ENCODE measurements at places on chromosomes 12 and 14. TPM values are rescaled to one million over a fixed set of nuclear protein-coding genes. Genes with fewer than 3 reads are reported as not detected.

DNA sequence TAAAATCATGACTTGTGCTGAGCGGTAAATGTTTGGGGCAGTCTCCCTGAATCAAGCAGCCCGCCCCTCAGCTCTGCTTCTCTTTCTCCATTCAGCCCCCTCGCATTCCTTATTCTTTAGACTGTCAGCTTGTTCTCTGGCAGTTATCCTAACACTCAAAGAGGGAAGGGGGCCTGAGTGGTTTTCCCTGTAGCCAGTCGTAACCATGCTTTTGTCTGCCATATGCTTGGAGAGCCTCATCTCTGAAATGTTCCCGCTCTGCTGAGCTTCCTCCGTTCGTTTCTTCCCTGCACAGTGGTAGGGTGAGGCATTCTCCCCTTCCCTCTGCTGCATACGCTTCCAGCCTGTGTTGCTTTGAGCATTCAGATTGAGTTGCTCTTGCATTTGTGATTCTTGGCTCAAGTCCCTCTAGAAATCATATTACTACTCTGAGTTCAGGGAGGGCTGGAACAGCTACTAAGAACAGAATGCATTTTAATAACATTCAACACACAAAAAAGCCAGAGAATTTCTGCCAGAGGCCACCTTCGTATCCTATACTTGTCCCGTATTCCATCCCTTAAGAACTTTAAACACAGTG is 119.7 kb downstream of the FBXL14 start:
- peaks cover 40% of the 10 kb centered on the region for H3K4me1 ChIP-seq
- H3K27ac ChIP-seq = peak overlapping the region; percentile 39
- H3K27me3 ChIP-seq = no peaks in the 10 kb centered on the region
- H3K4me3 ChIP-seq = no peak overlapping the region

GRCh38 chr12:127550271-127550670 is 716.7 kb upstream of the TMEM132C start:
- H3K27ac ChIP-seq = no peak overlapping the region
- H3K4me1 ChIP-seq = no peaks in the 10 kb centered on the region
- no peak for DNase-seq
- H3K4me3 ChIP-seq = no peak overlapping the region

SYNJ2BP gene
- 32.4 TPM for total RNA-seq

DNA sequence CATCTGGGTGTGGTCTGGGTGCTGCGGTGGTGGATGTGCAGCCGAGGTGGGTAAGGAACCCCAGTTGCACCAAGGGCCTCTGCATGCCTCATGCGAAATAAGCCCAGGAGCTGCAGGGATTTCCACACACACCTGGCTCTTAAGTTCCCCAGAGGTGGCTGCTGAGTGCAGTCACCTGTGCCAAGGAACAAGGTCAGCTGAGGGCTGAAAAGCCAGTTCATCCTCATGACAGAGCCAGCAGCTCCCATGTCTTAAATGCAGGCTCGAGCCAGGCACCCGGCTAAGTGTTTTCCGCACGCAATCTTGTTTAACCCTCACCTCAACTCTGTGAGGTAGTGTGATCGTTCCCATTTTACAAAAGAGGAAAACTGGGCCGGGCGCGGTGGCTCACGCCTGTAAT is 9.7 kb downstream of the HVCN1 start:
- DNase-seq = no peak
- H3K27ac ChIP-seq = no peak overlapping the region
- H3K4me3 ChIP-seq = no peak overlapping the region
- H3K4me1 ChIP-seq = no peaks in the 10 kb centered on the region

ANG gene
- 24.3 TPM for total RNA-seq

DNA sequence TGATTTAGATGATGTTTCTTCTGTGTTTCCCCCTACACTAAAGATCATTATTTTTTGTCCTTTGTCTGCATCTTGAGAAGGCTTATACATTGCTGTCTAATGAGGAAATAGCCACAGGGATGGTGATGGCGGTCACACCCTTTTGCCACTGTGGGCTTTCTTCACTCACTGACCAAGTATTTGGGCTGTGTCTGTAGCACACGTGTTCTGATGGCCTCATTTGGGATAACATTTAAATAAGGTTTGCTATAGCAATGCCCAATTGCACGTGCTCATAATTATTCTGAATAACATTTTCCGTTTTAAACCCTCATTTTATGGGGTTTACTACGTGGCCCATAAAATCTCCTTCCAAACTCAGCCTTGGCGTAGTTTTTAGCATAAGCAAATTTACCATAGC is 230.3 kb upstream of the PRICKLE1 start:
- no peaks in the 10 kb centered on the region for H3K36me3 ChIP-seq
- no peaks in the 10 kb centered on the region for H3K4me1 ChIP-seq
- no peak overlapping the region for H3K4me3 ChIP-seq

MEG3 gene
- 37.8 TPM for total RNA-seq

SDR9C7 gene
- 0.55 TPM for total RNA-seq

DNA sequence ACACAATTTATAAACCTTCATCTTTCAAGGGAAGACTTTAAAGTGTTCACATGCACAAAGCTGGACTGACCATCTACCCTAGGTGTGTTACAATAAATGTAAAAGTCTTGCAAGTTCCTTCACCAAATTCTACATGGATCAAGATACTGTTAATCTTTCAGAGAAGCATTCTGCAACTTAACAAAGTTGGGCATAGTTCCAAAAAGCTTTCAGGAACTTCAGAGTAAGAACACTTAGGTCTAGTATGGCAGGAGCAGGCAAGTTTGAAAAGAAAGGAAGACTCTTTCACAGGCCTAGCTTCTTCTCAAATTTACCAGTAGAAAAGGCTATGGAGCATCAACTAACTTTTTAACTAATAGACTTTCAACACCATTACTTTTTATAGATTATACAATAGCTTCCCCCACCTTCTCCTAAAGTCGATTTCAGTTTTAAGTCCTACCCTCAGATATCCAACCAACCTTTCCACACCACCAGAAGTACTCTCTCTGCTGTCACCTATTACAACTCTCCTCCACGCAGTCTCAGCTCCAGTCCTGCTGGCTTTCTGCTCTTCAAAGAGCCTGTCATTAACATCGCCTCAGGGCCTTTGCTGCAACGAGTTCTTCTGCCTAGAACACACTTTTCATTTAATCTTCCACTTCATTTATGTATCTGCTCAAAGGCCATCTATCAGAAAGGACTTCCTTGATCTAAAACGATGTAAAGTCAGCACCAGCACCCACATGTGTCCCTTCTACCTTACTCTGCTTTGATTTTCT is 333.9 kb downstream of the CEP128 start:
- no peak for DNase-seq
- H3K27me3 ChIP-seq = no peaks in the 10 kb centered on the region
- no peak overlapping the region for H3K27ac ChIP-seq
- H3K36me3 ChIP-seq = no peaks in the 10 kb centered on the region
- no peaks in the 10 kb centered on the region for H3K4me1 ChIP-seq

DNA sequence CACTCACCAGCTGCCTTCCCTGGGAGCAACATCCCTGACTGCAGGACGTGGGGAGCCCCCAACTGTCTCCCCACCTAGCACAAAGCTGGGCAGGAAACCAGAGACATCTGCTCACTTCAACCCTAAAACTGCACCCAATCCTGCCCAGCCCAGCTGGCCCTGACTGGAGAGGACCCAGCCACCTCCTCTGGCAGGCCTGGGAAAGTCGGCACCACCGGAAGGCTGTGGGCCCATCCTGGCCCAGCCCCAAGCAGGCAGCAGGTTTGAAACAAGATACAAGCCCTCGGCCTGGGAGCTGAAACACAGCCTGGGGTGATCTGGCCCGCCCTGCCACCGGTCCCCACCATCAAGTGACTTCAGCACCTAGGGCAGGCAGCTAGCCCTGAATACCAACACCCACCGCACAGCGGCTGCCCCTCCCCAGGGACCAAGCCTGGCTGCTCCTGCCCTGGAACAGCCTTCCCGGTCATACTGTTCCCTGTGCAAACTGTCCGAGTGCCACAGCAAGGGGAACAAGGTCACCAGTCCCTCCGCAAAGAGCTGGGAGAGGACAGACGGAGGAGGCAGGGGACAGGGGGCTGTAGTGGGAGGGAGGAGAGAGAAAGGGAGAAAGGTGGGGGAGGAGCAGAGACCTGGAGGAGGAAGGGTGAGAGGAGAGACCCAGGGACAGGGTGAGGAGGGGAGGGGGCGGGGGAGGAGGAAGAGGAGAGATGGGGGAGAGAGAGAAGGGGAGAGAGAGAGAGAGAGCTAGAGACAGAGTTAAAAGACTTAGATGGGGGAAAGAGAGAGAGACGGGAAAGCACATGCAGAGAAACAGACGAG is 115.7 kb downstream of the RFLNA start:
- no peak for DNase-seq
- H3K27ac ChIP-seq = peak overlapping the region; percentile 95
- H3K4me1 ChIP-seq = peaks cover 63% of the 10 kb centered on the region
- no peak overlapping the region for H3K4me3 ChIP-seq

DNA sequence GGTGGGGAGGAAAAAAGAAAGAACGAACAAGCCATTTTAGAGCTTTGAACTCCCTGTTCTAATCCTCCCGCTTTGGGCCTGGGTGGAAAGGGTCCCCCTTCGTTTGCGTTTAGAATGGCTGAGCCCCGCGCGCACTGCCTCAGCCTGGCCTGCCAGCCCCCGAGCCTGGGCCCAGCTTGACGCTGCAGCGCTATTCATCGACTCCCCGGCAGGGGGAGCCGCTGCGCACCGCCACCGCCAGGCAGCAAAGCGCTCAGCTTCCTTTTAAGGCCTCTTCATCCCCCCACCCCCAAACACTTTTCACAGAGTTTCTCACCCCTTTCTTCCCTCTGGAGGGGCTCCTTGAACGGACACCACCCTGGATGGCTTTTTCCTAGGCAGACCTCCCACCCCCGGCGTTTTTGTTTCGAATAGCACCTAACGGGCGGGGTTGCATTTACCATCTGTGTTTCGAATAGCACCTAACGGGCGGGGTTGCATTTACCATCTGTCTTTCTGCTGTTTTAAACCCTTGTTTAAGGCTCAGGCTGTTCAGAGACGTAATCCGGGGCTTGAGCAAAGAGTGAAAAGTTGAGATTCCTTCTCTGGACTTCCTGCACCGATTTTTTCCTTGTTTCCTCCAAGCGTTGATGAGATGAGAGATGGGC is 56.4 kb upstream of the PIWIL1 start:
- no peak for DNase-seq
- H3K4me1 ChIP-seq = no peaks in the 10 kb centered on the region
- H3K4me3 ChIP-seq = peak overlapping the region; percentile 7
- H3K36me3 ChIP-seq = no peaks in the 10 kb centered on the region

DNA sequence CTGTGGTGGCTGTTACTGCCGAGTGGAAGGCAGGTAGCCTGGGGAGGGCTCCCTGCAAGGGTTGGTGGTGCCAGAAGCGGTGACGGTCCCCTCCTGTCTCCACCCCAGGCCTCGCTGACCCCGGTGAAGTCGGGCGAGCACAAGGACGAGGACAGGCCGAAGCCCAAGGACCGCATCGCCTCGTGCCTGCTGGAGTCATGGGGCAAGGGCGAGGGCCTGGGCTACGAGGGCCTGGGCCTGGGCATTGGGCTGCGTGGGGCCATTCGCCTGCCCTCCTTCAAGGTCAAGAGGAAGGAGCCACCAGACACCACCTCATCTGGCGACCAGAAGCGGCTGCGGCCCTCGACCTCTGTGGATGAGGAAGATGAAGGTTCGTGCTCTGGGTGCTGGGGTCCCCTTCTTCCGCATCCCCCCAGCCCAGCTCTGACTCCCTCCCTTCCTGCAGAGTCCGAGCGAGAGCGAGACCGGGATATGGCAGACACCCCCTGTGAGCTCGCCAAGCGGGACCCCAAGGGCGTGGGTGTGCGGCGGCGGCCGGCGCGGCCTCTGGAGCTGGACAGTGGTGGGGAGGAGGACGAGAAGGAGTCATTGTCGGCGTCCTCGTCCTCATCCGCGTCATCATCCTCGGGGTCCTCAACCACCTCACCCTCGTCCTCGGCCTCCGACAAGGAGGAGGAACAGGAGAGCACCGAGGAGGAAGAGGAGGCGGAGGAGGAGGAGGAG is 13.3 kb downstream of the SETD1B start:
- no peaks in the 10 kb centered on the region for H3K27me3 ChIP-seq
- DNase-seq = no peak
- H3K4me3 ChIP-seq = no peak overlapping the region
- peaks cover 20% of the 10 kb centered on the region for H3K4me1 ChIP-seq

DNA sequence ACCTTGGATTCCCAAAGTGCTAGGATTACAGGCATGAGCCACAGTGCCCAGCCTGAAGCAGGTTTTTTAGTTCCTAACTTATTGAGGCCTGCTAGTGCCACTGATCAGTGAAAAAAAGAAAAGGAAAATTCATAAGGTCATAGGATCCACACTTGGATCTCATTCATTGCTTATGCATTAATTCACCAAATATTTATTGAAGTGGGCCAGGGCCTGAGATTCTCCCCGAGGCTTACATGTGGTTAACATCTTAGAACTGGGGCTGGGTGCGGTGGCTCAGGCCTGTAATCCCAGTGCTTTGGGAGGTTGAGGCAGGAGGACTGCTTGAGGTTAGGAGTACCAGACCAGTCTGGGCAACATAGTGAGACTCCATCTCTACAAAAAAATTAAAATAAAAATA is 29.5 kb upstream of the MAP1LC3B2 start:
- H3K4me1 ChIP-seq = peaks cover 40% of the 10 kb centered on the region
- peak overlapping the region; percentile 54 for H3K27ac ChIP-seq
- no peaks in the 10 kb centered on the region for H3K27me3 ChIP-seq

KRT78 gene
- not detected for total RNA-seq

GRCh38 chr14:94673781-94674231 is 61.6 kb downstream of the SERPINA3 start:
- H3K36me3 ChIP-seq = no peaks in the 10 kb centered on the region
- no peak overlapping the region for H3K27ac ChIP-seq
- H3K4me1 ChIP-seq = no peaks in the 10 kb centered on the region

RESF1 gene
- total RNA-seq = 49.4 TPM

GLIPR1 gene
- total RNA-seq = 18.1 TPM

GRCh38 chr14:61147831-61148549 is 133.1 kb downstream of the TMEM30B start:
- H3K27me3 ChIP-seq = no peaks in the 10 kb centered on the region
- peak; percentile 70 for DNase-seq
- no peak overlapping the region for H3K4me3 ChIP-seq
- peak overlapping the region; percentile 50 for H3K27ac ChIP-seq

TMEM117 gene
- total RNA-seq = 21.4 TPM

- H3K4me1 ChIP-seq = peaks cover 63% of the 10 kb centered on the region
- H3K27ac ChIP-seq = peak overlapping the region; percentile 35
- no peak for DNase-seq
- no peaks in the 10 kb centered on the region for H3K27me3 ChIP-seq
- H3K36me3 ChIP-seq = no peaks in the 10 kb centered on the region
- H3K4me3 ChIP-seq = no peak overlapping the region
Observed at GRCh38 chr12:96361074-96361473, 39.2 kb downstream of the CDK17 start.

RPL6 gene
- total RNA-seq = 2,161 TPM

CCDC197 gene
- total RNA-seq = not detected

DNA sequence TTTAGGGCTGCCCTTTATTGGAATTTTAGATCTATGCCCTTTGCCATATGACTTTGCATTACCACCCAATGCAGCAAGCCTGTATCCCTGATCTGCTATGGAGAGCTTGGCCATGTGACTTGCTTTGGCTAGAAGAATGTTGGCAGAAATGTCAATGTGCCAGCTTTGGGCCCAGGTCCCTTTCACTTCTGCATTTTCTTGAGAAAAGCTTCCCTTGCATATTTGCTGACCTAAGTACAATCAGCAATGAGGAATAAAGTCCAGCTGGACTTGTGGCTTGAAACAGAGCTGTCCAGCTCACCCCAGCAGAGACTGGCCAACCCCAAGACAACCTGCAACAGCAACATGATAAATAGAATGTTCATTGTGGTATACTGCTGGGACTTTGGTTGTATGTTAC is 135.9 kb downstream of the PAH start:
- no peaks in the 10 kb centered on the region for H3K4me1 ChIP-seq
- H3K27me3 ChIP-seq = no peaks in the 10 kb centered on the region
- no peaks in the 10 kb centered on the region for H3K36me3 ChIP-seq
- no peak overlapping the region for H3K4me3 ChIP-seq
- DNase-seq = no peak

GRCh38 chr12:12230275-12230674 is 36.6 kb downstream of the LRP6 start:
- H3K27ac ChIP-seq = no peak overlapping the region
- peaks cover 27% of the 10 kb centered on the region for H3K4me1 ChIP-seq
- H3K4me3 ChIP-seq = no peak overlapping the region
- DNase-seq = no peak

All from sigmoid colon (tissue), 7 donors.